Left forelimb (tissue), 1 donor: ENCODE measurements at places on chromosomes 6 and 20.

- DNase-seq: no peak
These were observed 888.8 kb downstream of the QKI start for GRCh38 chr6:164303102-164303964.

DNA sequence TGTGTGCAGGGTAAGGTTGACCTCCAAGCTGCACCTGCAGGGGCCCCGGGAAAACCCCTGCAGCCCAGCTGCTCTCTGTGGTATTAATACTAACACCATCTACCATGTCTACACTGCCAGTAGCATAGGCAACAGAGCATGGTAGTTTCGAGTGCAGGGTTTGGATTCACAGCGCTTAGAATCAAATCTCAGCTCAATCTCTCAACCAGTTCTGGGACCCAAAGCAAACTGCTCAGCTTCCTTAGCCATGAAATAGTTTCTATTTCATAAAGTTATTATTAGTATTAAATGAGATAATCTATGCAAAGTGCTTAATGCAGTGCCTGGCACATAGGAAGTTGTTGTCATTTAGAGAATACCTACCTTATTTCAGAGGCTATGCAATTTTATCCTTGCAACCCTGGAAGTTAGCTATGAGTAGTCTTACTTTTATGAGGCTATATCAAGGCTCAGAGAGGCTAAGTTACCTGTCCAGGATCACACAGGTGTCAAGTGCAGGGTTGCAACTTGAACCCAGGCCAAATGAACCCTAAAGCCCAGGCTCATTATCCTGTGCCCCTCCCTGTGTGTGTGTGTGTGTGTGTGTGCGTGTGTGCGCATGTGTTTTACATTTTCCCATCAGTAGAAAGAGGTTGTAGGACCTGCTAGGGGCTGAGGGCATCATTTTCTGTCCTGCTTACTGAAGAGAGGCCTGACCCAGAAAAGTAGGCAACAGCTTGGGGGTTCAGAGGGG lies 27.6 kb upstream of the MRPS18A start:
- no peak for DNase-seq

GRCh38 chr6:70142034-70142433 lies 160.8 kb downstream of the COL9A1 start:
- DNase-seq: no peak

- no peak for DNase-seq
These were observed 63.9 kb downstream of the FARS2 start for GRCh38 chr6:5325173-5325572.

DNA sequence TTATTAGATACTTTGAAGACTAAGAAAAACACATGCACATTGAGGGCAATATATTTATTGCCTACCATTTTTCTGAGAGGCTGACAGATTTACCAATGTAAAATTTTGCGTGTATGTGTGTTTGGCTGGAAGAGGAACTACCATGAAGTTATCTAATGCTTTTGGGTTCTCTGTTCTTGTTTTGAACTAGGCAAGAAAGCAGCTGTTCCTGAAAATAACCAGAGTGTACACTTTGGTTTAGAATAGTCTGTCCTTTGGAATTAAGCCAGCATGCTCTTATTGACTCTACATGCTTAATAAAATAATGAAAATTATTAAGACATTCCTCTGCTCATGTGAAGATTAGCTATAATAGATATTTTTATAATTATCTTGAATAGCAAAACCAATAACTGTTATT lies 129.2 kb downstream of the MYB start:
- no peak for DNase-seq

- no peak for DNase-seq
These were observed 1.0 kb upstream of the RBM24 start for GRCh38 chr6:17280138-17280537.

GRCh38 chr6:123879749-123880148 lies 76.1 kb downstream of the NKAIN2 start:
- no peak for DNase-seq

DNA sequence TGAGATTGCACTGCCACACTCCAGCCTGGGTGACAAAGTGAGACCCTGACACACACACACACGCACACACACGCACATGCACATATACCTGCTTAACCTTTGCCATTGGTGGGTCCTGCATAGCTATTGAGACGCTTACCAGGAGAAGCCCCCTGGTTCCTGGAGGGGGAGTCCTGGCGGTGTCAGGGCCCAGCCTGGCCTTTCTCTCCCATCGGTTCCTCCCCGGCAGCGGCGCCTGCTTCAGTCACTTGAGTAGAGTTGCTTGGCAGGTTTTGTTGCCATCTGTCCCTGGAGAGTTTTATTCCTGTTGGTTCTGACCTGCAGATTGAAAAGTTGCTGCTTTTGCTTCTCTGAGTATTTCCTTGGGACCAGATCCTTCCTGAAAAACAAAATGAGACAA lies 20.6 kb upstream of the FAM209A start:
- DNase-seq: no peak
